Uterus (tissue), 4 donors: ENCODE measurements at places on chromosomes 5 and 9. TPM values are rescaled to one million over a fixed set of nuclear protein-coding genes. Genes with fewer than 3 reads are reported as not detected.

GRCh38 chr5:126628102-126628501, 27.4 kb downstream of the PHAX start:
- no peak for DNase-seq

DNA sequence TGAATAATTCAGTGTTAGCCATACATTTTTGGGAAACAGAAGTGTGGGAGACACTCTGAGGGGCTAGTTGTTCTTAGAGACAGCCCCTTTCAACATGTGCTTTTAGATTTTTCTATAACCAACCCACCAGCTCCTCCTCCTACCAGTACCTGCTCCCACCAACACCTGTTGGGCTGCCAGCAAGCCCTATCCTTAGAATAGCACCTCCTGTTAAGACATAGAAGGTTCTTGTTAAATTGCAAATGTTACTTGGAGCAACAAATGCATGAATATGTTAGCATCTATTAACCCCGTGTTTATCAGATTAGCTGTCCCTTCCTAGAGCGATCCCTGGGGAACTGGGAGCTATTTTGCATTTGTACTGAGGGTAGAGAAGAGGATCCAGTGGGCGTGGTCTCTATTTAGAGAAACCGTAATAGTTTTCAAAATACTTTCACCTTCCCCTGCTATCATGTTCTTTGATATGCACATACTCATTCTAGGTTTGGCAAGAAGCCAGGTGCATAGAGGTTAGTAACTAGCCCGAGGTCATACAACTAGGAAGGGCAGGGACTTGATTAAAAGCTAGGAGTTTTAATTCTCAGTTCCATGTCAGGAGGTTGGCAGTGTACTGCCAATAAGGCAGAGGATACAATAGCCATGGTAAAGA, 334.4 kb downstream of the KCTD16 start:
- DNase-seq, result no peak

GRCh38 chr5:137822158-137822764, 45.4 kb upstream of the MYOT start:
- DNase-seq, result peak; percentile 17

DNA sequence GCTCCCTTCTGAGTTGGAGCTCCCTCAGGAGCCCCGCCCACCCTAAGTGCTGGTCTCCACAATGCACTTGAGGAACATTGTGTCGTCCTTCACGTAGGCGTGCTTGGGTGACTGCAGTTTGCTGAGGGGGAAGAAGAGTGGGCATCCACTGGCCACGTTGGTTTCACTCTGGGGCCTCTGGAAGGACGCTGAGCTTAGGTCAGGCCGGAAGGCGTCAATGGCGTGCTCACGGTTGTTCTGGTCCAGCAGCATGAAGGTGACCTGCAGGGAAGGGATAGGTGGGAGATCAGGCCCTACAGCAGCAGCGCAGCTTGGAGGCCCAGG, 21.7 kb downstream of the TRAF1 start:
- DNase-seq, result no peak

Gene TIMD4
- total RNA-seq, result not detected

Gene PHYHD1
- 23.2 TPM for total RNA-seq

Gene CERCAM
- 25.1 TPM for total RNA-seq
